ENCODE measurements at places on chromosomes 3 and 15.

DNA sequence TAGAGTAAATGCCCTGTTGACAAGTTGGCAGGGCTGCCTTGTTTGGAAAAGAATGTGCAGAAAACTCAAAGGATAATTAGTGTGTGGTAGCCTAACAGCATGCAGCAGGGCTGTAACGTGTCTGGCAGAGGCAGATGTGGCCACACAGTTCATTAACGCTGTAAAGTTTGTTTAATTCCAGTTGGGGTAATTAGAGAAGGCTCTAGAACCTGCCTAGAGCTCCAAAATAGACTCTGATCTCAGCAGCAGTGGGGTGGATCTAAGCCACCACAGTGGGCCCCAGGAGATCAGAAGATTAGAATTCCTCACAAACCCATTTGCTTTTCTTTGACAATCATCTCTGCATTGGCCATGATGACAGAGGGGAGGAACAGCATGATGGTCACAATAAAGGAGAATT, 65.1 kb upstream of the LEKR1 start:
- DNase-seq, result no peak

DNA sequence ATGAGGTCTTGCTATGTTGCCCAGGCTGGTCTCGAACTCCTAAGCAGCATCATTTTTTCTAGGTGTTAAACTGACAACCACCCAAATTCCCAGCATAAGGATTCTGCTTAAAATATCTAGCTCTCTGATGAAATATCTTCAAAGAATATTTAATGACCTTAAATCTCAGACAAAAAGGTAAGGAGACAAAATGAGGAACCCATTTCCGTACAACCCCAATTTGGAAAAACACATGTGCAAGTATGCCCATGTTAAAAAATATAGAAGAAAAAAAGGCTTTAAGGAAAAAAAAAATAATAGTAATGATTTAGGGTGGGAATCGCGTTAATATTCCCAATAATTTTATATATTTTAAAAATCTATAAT, 1.4 kb upstream of the SACM1L start:
- no peak for DNase-seq

DNA sequence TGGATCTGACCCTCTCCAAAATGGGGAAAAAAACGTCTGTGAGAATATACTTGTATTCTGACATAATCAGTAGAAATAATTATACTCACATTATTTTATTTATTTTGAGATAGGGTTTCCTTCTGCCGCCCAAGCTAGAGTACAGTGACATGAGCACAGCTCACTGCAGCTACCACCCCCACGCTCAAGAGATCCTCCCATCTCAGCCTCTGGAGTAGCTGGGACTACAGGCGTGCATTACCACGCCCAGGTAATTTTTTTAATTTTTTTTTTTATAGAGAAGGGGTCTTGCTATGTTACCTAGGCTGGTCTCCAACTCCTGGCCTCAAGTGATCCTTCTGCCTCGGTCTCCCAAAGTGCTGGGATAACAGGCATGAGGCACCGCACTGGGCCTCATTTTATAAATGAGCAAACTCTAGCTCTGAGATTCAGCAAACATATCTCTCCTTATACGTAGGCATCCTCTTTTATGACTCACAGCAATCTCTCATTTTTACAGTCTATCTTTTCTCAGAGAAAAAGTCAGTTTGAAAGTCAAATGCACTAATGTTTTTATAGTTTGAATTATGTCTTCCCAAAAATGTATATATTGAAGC, 989 bp upstream of the VGLL3 start:
- no peak for DNase-seq

GRCh38 chr15:51718219-51718618, 19.2 kb downstream of the LYSMD2 start:
- no peak for DNase-seq

DNA sequence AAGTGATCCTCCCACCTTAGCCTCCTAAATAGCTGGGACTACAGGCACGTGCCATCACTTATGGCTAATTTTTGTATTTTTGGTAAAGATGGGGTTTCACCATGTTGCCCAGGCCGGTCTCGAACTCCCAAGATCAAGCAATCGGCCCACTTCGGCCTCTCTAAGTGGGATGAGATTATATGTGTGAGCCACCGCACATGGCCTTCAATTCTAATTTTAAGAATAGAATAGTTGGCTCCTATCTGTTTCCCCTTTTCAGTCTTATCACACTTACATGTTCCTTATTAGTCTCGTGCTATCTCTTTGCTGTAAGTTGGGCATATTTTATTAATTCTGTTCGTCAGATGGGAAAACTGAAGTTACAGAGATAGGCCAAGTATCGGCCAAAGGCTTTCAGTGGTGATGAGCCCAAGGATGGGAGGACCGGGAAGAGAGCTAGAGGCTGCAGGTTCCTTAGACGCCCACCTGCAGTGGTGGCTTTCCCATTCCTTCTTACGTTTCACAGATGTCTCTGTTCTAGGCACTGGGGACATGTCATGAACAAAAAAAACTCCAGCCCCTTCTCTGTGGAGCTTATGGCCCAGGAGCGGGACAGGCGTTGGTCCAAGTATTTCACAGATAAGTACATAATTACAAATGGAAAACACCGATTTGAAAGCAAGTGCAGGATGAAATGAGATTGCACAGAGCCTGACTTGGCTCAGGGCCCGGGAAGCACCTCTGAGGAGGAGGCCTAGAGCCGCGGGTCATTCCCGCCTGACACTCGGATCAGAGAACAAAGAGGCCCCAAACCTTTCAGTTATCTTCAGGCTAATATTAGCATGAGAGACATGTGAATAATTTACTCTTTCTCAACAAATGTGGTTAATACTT, 91.1 kb upstream of the KLF13 start:
- DNase-seq, result no peak

DNA sequence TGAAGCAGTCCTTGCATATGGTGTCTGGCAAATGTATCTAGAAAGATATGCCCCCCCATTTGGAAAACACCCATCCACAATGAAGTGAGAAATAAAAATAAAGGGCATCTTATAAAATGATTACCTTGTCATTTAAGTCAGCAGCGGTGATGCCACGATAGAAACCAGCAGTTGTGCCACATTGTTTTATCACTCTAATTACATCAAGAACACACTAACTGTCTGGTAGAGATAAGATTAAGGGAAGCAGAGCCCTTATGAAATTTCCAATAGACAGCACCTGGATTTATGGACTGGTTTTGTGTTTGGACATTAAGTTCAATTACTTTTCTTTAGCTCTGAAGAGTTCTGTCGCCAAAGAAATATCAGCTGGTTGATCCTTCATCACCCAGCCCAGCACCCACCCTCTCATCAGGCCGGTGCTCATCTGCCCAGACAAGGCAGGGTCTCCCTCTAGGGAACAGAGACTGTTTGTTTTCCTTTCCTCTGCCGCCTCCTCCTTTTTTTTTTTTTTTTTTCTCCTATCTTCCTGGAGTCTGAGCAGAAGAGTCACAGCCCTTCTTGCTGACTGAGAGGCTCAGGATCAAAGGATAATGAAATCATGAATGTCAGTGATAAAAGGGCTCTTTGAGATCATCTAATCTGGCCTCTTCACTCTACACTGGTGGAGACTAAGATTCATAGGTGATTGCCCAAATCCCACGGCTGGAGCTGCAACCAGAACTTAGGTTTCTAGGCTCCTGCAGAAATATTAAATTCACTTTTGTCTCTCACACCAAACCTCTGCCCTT, 464.1 kb downstream of the NTRK3 start:
- no peak for DNase-seq

GRCh38 chr3:30793740-30794139, 100.7 kb downstream of the GADL1 start:
- DNase-seq, result no peak

GRCh38 chr3:72830452-72831223, 17.6 kb downstream of the SHQ1 start:
- DNase-seq, result no peak

DNA sequence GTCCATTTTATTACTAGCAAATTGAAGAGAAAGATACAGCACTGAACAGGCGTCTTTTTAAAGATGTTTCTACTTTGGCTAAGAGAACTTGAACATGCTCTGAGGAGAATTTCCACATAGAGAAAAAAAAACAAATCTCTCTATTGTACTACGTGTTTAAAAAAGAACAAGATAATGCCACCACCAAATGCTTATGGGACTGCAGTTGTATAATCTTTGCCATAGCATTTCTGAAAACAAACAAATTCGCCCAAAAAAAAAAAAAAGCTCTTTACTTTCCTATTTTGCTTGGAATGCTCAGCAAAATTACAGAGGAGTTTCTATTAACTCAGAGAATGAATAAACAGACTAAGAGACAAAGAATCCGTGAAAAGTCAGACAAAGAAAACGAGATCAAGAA, 114.2 kb downstream of the CNTN3 start:
- DNase-seq, result no peak

GRCh38 chr15:29092376-29093064, 177.1 kb downstream of the NSMCE3 start:
- no peak for DNase-seq

GRCh38 chr3:38204599-38205471, 39.5 kb downstream of the OXSR1 start:
- no peak for DNase-seq

DNA sequence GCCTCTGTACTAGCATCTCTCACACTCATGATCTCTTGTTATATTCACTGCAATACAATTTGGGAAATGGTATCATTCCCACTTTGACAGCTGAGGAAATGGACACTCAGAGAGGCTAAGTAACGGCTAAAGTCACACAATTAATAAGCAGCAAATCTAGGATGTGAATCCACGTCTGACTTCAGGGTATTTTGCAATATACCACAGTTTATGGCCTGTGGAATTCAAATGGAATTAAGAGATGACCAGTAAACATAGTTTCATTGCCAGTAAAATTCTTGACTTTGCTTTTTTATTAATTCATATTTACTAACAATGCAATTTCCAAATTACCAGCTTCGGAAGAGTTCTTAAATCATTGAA, 61.1 kb downstream of the CCNL1 start:
- no peak for DNase-seq

DNA sequence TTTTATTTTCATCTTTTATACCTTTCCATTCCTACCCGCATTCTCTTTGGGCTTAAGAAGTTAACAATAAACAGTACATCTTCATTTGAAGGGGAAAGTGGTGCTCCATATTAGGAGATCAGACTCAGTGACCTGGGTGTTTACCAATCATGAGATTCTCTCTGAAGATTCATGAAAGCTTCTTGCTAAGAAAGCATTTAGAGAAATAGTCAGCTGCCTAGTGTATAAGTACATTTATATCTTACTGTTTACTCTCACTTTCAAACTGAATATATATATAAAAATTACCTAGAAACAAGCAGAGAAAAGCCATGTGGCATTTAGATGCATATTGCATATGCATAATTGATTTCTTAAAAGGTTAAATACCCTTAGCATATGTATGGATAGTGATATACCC, 100.5 kb downstream of the KCNH8 start:
- no peak for DNase-seq

DNA sequence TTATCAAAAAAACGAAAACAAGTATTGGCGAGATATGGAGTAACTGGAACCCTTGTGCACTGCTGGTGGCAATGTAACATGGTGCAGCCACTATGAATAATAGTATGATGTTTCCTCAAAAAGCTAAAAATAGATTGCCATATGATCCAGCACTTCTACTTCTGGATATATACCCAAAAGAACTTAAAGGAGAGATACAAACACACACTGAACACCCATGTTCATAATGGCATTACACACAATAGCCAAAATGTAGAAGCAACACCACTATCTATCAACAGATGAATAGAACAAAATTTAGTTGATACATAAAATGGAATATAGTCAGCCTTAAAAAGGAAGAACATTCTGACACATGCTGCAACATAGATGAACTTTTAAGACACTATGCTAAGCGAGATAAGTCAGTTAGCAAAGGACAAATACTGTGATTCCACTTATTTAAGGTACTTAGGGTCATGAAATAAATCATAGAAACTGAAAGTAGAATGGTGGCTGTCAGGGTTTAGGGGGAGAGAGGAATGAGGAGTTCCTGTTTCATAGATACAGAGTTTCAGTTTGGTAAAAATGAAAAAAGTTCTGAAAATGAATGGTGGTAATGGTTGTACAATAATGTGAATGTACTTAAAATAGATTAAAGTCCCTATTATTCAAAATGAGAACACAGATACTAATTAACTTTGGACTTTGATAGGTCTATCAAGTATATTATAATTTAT, 59.4 kb upstream of the IMPG2 start:
- DNase-seq, result no peak

GRCh38 chr3:111979434-111980038, 710 bp downstream of the ABHD10 start:
- DNase-seq, result no peak

DNA sequence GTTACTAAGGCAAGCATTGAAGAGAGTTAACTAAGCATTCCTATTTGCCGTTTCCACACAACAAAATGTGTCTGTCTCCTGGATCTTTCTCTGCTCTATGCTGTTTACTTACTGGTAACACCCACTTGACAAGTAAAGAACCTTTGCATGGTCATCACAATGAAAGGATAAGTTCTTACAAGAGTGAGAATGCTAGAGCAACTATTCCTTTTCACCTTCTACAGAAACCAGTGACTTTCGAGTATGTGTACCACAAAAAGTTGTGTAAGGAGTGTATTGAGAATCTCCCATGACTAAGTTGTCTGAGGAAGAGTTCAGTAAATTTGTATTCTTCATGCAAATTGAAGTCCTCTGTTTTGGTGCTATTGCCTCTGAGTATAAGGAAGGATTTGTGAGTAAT, 10.8 kb downstream of the TIPARP start:
- no peak for DNase-seq

DNA sequence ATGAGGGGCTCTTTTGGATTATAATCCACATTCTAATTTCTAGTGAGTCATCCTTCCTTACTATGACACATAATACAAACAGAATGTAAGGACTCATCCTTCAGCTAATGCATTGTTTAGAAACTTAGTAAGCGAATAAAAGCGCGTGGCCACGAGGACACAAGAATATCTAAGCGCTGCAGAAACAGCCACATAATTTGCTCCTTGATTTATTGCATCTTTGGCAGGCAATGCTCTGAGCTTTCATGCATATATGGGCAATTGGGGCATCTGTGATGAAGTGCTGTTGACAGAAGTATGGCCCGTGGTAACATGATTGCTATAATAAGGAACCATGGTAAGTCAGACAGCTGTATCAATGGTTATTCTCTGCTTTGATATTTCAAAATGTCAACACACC, 191.3 kb upstream of the ZNF385D start:
- DNase-seq, result no peak

- DNase-seq, result no peak
These were observed 74.1 kb downstream of the GAP43 start for GRCh38 chr3:115697263-115698053.

Measured in stimulated activated CD8-positive, alpha-beta memory T cell treated with anti-CD3 and anti-CD28 coated beads, Interleukin-7, amount 100 ng/mL, for 1 hour (primary cell).